ENCODE measurements at places on chromosomes 3 and 15.

DNA sequence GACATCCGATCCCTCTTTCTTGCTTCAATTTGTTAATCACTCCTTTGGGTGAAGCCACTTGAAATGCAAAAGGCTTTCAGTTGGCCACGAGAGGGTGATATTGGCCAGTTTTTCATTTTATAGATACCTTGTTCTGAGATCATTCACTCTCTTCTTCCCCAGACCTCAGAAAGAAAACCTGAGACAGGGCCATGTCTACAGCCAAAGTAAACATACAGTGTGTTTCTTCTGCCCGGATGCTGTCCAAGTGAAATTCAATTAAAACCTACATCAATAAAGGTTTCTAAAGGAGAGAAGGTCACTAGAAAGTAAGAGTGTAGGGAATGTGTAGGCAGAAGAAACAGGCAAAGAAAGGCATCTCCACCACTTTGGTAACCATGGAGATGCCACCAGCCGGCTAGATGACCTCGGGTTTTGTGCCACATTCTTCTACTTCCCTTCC lies 39.5 kb upstream of the FMN1 start:
- peak; percentile 62 for DNase-seq

DNA sequence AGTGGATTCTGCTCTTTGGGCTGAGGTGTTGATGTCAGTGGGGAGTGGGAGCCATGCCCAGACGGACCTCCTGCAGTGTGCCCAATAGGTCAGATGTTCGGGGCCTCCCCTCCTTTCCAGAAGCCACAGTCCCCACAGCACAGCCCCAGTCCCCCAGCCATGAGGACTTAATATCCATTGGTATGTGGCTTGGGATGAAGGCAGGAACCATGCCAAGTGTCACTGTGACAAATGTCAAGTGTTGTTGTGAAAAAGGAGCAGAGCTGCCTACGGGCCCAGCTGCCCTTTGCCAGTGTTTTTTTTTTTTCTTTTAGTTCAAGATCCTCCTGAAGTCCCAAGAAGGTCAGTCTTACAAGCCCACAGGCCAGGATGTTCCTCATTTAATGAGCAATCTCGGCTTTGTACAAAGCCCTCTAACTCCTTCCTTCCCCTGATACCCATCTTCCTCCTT lies 12.2 kb downstream of the SEMA3G start:
- DNase-seq: no peak

GRCh38 chr3:139297588-139298311 lies 46.1 kb upstream of the MRPS22 start:
- DNase-seq: peak; percentile 50

GRCh38 chr3:33758864-33759263 lies 39.6 kb upstream of the PDCD6IP start:
- DNase-seq: peak; percentile 14

DNA sequence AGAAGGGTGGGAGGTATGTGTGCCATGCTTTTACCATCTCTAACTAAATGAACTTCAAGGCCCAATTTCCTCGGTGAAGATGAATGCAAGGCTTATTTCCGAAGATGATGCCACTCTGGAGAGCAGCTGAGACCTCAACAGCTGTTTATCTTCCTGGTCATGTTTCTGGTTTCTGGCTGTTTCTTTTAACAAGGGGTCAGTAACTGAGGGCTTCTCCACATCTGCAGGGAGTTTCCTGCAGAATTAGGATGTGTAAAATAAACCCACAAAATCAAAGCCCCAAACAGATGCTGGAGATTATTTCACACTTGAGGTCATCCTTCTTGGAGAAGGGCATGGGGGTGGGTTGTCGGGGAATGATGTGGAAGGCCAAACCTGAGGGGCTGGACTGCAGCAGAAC lies 220.3 kb downstream of the THSD4 start:
- DNase-seq: peak; percentile 25

- peak; percentile 32 for DNase-seq
These were observed 111.0 kb downstream of the ERC2 start for GRCh38 chr3:56357266-56357665.

GRCh38 chr3:8650583-8651416 lies 6.2 kb upstream of the SSUH2 start:
- DNase-seq: no peak

DNA sequence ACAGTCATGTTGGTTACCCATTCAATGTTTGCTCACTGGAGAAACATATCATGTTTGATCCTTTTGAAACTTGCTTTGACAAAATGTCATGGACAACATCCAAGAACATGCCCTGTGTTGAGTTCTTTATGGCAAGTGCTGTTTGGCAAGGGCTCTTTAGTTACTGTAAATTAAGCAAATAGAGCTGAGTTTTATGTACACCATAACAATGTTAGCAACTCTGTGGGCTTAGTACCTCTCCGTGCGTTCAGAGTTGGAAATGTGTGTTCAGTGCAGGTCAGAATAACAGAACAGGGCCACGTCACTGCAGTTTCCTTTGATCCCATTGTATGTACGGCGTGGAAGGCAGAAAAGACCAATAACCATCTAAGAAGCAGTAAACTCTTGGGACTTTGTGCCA lies 132.5 kb downstream of the MYRIP start:
- DNase-seq: no peak

DNA sequence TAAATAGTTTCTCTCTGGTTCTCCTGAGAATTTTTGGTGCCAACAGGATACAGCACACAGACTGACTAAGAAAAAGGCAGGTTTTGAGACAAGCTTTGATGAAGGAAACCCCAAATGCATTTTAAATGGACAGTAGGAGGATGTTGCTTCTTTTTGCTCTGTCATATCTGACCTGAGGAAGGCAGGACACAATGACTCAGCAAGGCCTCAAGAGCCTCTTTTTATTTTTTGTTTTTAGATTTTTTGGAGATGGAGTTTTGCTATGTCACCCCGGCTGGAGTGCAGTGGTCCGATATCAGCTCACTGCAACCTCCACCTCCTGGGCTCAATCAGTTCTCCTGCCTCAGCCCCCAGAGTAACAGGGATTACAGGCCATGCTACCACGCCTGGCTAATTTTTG lies 16.9 kb upstream of the KNG1 start:
- DNase-seq: no peak

GRCh38 chr3:4754180-4755086 lies 224.8 kb upstream of the BHLHE40 start:
- peak; percentile 38 for DNase-seq

- DNase-seq: peak; percentile 49
These were observed 57.8 kb downstream of the RIOX2 start for GRCh38 chr3:97914388-97914787.

DNA sequence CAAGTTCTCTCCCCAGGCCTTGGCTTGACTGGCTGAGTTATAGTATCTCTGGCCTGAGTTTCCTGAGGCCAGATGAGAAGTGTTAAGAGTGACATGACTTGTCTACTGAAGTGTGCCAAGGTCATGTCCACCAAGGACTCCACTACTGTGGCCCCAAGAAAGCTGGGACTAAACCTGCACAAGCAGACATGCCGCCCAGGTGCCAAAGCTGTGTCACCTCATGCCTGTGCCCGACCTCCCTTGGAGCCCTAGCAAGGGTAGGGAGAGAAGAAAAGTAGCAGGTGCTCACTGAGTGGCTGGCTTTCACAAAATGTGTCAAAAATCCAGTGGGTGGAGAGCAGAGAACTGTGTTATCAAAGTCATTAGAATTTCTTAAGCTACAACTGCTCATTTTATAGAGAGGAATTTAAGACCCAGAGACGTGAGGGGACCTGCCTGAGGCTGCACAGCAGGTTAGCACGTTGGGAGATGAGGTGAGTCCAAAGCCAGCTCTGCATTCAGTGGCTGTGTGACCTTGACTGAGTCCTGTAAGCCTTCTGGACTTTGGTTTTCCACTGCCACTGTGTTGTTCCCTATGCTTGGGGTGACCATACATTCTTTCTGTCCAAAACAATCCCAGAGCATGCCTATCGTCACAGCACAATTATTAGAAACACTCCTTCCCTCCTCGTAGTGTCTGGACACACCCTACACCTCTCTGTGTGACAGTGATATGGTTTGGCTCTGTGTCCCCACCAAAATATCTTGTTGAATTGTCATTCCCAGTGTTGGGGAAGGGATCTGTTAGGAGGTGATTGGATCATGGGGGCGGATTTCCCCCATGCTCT lies 5.0 kb upstream of the LYSMD4 start:
- no peak for DNase-seq

DNA sequence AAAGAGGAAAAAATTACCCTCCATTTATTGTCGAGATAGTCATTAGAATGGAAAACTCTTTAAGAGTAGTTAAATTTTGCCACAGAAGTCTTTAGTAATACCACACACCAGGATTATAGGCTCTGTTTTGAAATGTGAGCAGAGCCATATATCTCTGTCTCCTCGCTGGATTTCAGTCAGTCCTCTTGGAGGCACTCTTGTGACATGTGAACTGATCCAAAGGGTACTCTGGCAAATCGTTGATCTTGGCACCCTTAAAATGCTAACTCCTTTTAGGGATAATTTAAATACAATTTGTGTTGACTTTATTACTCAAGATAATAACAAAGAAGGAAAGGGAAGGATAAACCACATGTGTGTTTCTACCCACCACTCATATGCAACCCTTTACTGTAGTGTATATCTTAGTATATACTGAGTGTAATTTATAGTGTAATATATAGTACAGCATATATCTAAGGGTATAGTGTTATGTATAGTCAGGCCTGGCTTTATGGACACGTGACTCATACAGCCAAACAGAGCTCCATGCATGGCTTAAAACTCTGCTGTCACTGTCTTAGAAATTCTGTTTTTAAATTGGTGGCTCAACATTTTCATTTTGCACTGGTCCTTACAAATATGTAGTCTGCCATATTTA lies 12.3 kb upstream of the KPNA4 start:
- peak; percentile 15 for DNase-seq

DNA sequence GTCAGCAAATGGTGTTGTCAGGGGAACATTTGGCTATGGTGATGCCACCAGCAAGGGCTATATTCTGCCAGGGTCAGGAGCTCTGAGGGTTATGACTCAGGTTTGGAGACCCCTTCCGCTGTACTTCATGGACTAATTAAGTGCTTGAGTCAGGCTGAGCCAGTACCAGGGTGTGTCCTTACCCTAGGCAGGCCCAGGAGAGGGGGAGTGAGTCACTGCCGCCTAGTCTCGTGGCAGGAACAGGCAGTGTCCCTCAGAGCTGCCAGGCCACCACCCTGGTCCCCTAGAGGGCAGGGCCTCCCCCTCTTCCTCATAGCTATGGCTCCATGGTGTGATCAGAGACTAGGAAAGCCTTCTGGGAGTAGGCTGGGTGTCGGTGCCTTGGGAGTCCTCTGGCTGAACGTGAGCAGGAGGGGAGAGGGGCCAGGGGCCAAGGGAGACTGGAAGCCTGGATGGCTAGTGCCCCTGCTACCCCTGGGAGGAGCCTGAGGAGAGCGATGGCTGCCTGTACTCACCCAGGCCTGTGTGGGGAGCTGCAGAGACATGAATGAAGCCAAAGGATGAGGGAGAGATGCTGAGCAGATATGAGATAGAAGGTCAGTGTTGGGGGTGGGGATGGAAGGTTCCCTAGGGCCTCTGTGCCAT lies 10.6 kb downstream of the MAPKAPK3 start:
- peak; percentile 54 for DNase-seq

- DNase-seq: peak; percentile 32
These were observed 83.3 kb downstream of the ADCY5 start for GRCh38 chr3:123365450-123366143.

DNA sequence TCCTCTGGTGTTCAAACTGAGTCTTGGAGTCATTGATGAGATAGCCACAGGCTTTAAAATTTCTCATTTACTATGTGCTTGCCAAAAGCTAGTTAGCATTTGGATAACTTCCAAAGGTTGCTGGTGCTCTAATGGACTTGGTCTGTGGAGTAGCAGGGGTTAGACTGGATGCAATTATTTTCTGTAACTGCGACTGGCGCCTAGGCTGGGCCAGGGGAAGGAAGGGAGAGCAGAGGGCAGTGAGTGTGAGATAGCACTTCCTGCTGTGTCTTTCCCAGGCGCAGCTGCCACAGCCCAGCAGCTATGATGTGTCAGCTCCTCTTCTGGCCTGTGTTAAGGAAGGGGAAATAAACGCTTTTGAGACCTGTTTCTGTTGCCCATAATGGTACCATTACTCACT lies 98.6 kb downstream of the MYRIP start:
- DNase-seq: no peak

DNA sequence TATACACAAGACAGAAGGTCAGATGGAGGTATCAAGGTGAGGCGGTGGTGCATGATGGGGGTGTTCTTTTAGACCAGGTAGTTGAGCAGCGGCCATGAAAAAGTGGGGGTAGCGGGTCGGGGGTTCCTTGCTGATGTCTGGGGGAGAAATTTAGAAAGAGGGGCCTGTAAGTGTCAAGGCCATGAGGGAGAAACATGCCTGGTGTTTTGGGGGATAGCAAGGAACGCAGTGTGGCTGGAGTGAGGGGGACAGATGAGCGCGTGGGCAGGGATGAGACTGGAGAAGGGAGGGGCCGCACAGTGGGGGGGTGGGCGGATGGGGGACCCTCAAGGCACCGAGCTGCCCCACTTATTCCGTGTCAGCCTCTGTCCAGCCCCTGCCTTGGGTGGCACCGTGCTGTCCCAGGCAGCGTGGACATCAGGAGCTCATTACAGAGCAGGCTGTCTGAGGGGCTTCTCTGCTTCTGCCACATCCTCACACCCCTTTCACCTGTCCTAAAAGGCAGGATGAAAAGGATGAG lies 143.3 kb downstream of the SMAD6 start:
- DNase-seq: no peak

DNA sequence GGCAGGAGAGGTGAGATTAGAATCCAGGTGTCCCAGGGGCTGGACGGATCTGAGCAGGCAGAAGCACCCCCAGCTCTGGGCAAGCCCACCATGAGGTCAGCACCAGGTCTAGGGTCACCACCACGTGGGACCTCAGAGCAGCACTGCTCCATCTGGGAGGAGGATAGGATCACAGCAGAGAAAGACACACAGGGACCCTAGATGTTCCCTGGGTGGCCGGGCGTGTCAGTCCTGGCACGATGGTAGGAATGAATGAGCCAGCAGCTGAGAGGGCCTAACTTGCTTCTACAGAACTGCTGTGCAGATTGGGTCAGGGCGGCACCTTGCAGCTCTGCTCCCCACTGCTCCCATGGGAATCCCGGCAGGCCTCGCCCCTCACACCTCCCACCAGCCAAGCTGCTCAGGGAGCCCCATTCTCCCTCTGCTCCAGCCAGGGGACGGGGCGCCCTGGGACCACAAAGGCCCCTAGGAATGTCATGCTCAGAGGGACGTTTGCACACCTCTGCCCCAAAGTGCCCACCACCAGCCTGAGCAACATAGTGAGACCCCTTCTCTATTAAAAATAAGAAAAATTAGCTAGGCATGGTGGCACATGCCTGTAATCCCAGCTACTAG lies 66.3 kb downstream of the ZNF445 start:
- no peak for DNase-seq

DNA sequence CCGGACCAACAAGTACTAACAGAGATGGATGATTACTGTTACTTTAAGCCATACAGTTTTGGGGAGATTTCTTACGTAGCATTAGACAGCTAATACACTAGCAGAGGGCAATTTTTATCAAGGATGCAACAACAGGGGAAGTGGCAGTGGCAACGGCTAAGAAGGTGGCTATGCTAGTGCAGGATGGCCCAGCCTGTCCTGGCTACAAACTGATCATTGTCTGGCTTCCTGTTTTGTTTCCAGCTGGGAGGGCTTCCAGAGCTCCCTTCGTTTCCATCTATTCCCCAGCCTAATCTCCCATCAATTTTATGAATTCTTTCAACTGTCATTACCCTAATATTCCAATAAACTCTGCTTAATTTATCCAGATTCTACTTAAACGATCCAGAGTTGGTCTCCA lies 16.0 kb upstream of the PLA2G4F start:
- DNase-seq: no peak
